Femur (tissue), 1 donor: ENCODE measurements at places on chromosomes 13 and 19.

GRCh38 chr13:100773429-100773828 lies 98.8 kb upstream of the TMTC4 start:
- no peak for DNase-seq

GRCh38 chr13:105979131-105980011 lies 556.1 kb downstream of the EFNB2 start:
- no peak for DNase-seq

GRCh38 chr13:45833242-45833641 lies 18.3 kb downstream of the SIAH3 start:
- no peak for DNase-seq

GRCh38 chr19:16605553-16605994 lies 22.4 kb downstream of the MED26 start:
- no peak for DNase-seq

- DNase-seq, result no peak
Measured at GRCh38 chr19:49556412-49557398, 23.7 kb downstream of the NOSIP start.

- no peak for DNase-seq
Measured at GRCh38 chr13:29165840-29166239, 345.7 kb downstream of the MTUS2 start.

GRCh38 chr13:59880468-59880867 lies 283.3 kb downstream of the DIAPH3 start:
- DNase-seq, result no peak

- no peak for DNase-seq
Measured at GRCh38 chr19:47005164-47005641, 14.4 kb upstream of the NPAS1 start.

DNA sequence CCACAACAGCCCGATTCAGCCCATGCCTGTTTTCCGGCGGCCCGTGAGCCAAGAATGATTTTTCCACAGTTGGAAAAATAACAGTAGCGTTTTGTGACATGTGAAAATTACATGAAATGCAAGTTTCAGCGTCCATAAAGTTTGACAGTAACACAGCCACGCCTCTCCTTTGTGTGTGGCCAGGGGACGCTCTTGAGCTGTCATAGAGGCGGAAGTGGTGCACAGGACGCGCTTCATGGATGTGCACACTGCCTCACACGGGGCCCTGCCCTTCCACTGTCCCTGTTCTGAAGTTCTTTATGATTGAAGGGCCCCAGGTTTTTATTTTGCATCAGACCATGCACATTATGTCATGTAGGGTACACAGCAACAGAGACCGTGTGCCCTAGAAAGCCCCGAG lies 12.4 kb upstream of the ELAVL1 start:
- DNase-seq, result peak; percentile 40

DNA sequence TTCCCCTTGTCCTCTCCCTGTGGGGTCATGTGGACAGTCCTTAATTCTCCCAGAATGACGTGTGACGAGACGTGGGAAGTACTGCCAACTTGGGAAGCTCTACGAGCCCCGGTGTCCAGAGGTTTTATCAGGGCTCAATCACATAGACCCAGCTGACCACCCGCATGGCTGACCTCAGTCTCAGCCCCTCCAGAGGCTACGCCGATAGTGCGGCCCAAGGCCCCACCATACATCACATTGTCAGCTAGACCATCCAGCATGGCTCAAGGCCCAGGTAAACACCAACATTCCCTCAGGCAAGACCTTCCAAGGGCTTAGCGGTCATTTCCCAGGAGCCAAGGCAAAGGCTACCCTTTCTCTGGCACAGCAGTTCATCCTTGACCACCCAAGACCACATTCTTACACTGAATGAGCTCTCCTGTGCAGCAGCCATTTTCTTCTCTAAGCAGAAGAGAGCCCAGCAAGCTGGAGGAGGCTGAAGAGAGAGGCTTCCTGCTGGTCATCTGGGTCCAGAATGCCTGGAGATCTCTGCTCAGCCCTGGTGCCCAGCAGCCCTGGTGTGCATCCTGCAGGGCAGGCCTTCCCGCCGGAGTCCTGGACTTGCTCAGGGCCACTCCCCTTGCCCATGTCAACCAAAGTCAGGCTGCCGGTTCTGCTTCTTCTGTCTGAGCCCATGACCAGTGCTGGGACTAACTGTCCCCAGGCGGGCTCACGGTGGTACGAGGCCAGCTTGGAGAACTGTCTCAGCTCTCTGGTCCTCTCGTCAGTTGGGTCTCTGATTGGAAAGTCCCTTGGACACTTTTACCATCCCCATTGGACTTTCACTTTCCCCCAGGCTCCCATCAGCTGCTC lies 7.9 kb upstream of the F10 start:
- DNase-seq, result peak; percentile 16

DNA sequence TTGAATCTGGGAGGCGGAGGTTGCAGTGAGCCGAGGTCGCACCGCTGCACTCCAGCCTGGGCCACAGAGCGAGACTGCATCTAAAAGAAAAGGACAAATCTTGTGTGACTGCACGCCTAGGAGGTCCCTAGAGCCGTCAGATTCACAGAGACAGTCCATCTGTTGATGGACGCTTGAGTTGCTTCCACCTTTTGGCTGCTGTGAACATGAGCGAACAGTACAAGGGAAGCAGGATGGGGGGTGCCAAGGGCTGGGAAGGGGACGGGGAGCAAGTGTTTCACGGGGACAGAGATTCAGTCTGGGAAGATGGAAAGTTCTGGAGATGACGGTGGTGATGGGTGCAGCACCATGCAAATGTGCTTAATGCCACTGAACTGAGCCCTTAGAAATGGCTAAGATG lies 78.7 kb downstream of the GNG7 start:
- DNase-seq, result no peak

DNA sequence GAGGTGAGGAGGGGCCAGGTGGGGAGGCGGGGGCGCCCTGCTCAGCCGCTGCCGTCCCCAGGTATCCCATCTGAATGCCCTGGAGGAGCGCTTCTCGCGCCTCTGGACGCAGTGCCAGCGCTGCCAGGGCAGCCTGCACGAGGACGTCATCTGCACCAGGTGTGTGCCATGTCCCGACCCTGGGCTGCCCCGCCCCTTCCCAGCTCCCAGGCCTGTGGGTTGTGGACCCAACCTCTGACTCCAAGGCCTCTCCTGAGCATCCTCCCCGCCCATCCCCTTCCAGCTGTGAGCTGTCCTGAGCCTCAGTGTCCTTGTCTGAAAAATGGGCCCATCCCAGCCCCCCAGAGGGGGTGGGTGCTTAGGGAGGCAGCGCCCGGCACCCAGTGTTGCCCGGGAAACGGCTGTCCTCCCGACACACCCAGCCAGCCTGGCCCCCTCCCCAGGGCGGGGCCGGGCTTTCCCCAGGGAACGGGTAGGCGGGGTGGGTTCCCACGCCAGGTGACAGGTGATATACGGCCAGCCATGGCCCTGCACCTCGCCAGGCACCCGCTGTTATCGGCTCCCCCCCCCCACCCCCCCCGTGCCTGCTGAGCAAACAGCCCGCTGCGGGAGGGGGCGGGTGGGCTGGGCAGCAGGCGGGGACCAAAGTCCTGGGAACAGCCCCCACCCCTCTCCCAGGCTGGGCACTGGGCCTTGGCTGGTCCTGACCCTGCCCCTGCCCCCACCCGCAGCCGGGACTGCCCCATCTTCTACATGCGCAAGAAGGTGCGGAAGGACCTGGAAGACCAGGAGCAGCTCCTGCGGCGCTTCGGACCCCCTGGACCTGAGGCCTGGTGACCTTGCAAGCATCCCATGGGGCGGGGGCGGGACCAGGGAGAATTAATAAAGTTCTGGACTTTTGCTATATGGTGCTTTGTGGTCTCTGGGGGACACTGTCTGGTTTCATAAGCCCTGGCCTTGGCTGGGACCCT lies 1.3 kb upstream of the SPIB start:
- no peak for DNase-seq

- DNase-seq, result no peak
Measured at GRCh38 chr19:40009674-40010073, 12.8 kb downstream of the ZNF546 start.

DNA sequence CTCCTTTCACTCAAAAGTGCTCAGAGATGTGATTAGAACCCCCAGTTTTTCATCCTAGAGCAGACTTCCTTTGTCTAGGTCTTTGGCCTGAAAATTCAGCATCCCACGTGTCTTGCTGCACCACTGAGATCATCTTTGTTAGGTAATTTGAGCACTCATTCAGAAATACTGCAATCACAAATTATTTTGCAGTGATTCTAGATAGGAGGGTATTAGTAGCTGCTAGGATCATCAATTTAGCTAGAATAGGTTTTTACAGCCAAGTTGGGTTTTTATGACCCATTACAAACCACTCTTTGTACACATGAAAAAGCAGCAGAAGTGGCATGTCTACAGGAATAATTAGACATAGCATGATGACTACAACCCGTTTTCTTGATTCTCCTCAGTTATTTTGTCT lies 219.6 kb downstream of the GPC6 start:
- no peak for DNase-seq

GRCh38 chr19:16355293-16356043 lies 30.8 kb downstream of the KLF2 start:
- DNase-seq, result no peak

DNA sequence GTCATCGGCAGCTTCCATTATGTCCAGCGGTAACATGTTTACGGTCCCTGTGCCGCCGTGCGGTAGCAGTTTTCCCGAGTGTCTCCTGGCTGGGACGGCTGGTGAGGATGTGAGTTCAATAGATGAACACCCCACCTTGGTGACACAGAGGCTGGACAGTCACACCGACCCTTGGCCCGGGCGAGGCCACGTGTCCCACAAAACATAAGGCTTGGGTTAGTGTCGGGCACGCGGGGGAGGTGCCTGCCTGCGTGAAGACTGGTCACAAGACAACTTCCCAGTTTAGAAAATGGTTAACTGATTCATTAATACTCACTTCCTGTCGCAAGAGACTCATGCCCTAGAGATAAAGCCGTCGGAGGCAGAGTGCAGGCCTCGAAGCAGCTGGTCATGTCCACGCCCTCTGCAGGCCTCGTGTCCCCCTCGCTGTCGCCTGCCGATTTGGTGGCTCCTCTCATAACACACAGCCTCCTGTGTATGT lies 17.2 kb downstream of the RASA3 start:
- DNase-seq, result peak; percentile 33

DNA sequence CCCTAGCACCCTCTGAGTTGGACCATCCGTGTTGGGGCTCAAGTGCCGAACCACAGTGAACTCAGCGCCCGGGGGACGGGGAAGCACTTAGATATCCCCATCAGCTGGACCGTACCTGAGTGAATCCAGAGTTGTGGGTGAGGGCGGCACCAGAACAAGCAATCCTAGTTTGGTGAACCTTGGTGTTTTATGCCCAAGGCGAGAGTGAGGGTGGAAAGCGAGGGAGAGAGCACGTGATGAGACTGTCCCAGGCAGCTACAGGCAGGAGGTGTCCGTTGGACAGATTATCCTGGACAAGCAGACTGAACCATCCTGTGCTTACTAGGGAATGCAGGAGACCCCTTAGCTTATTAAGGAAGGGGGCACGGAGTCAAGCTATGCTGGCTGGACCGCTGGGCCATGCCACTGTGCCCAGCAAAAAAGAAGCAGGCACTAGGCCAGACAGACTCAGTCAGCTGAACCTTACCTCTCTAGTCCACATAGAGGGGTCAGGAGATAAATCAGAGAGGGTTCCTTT lies 596 bp downstream of the GET3 start:
- DNase-seq, result no peak

GRCh38 chr13:73984201-73984600 lies 150.0 kb downstream of the KLF12 start:
- no peak for DNase-seq

- DNase-seq, result no peak
Measured at GRCh38 chr19:34989298-34989697, 10.8 kb upstream of the GRAMD1A start.

- DNase-seq, result no peak
Measured at GRCh38 chr19:48638831-48639381, 1.7 kb upstream of the DBP start.

GRCh38 chr13:21871382-21871781 lies 200.5 kb downstream of the FGF9 start:
- DNase-seq, result no peak

DNA sequence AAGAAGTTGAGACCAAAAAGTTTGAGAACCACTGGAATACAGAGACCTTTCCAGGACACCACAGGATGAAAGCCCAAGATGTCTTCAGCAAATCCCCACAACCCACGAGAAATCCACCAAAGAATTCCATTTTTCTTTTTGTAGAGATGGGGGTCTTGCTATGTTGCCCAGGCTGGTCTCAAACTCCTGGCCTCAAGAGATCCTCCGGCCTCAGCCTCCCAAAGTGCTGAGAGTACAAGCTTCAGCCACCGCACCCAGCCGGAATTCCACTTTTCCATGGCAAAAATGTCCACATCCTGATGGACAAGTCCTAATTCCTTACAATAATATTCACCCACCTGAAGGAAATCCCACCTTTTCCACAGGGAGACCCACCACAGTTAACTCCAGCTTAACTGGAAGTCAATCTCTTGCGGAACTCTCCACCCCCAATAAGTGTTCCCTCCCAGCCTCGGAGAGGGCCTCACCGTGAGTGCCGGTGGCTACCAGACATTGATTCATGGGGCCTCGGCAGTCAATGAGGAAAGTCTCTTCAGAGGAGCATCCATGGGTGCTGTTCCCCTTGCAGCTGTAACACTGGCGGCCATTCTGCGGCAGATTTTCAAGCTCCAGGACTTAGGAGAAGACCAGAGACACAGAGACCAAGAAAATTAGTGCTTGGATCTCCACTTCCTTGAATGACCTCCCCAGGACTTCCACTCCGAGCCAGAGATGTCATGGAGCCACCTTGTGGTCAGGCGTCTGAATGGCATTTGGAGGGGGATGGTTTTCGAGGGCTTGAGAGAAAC lies 12.3 kb upstream of the CADM4 start:
- DNase-seq, result peak; percentile 73

GRCh38 chr13:97030705-97031452 lies 36.6 kb upstream of the OXGR1 start:
- DNase-seq, result no peak

DNA sequence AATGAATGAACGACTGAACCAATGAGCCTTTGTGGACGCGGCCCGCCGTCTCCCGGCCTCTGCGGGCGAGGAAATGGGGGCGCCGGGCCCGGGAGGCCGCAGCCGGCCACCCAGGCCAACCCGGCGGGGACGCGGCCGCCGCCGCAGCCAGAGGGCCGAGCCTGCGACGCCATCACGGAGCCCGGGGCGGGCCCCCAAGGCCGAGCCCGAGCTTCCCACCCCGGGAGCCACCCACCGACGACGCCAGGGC lies 216 bp downstream of the SUGP2 start:
- no peak for DNase-seq

GRCh38 chr19:5230730-5231555 lies 109.7 kb downstream of the PTPRS start:
- DNase-seq, result no peak

DNA sequence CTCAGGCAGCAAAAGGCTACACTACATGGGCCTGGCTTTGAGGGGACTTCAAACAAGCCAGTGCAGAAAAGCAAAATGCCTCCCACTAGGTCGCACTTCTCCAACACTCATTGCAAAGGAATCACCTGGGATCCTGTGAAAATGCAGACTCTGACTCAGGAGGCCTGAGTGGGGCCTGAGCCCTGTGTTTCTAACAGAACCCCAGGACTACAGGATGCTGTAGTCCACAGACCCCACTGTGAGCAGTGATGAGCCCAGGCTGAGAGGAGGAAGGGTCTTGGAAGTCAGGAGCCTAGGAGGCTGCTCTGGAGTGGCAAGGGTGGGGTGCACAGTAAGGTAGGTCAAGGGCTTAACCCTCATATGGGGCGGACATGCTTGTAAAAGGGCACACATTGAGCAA lies 46.7 kb upstream of the SERP2 start:
- no peak for DNase-seq
